ENCODE measurements at places on chromosomes 5 and 9. TPM values are rescaled to one million over a fixed set of nuclear protein-coding genes. Genes with fewer than 3 reads are reported as not detected.

- peak; percentile 83 for DNase-seq
These were observed 49.0 kb upstream of the IRX4 start for GRCh38 chr5:1931604-1932231.

- DNase-seq: no peak
These were observed 37.6 kb downstream of the STC2 start for GRCh38 chr5:173290477-173291131.

DNA sequence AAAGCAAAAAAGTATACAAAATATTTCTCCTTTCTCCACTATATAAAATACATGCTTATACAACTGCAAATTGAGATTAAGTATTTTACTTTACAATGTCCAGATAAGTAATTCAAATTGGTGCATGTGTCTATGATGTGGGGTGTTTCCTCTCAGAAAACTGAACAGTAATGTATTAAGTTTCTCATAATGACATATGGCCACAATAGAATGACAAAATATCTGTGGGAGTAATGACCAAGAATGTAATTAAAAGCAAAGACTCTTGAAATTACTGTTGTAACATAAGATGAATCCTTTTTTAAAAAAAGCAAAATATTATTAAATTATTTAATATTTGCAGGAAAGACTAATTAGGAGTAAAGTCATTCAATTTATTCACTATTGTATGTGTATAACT lies 155.1 kb downstream of the RFX3 start:
- DNase-seq: no peak

DNA sequence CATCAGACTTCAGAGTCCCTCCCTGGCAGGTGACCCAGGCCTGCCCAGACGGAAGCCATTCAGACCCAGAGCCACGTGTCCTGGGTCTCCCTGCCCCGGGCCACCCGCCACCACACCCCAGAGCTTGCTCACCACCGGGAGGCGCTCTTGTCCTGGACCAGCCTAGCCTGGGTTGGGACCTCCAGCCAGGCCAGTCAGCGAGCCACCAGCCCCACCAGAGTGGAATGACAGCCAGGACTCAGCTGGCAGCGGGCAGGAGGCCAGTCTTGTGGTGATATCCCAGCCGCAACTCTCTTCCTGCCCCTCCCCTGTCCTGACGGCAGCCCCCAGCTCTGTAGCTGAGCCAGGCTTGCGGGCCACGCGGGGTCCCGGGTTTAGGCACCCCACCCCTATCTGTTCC lies 1.7 kb upstream of the PTGDS start:
- no peak for DNase-seq

DNA sequence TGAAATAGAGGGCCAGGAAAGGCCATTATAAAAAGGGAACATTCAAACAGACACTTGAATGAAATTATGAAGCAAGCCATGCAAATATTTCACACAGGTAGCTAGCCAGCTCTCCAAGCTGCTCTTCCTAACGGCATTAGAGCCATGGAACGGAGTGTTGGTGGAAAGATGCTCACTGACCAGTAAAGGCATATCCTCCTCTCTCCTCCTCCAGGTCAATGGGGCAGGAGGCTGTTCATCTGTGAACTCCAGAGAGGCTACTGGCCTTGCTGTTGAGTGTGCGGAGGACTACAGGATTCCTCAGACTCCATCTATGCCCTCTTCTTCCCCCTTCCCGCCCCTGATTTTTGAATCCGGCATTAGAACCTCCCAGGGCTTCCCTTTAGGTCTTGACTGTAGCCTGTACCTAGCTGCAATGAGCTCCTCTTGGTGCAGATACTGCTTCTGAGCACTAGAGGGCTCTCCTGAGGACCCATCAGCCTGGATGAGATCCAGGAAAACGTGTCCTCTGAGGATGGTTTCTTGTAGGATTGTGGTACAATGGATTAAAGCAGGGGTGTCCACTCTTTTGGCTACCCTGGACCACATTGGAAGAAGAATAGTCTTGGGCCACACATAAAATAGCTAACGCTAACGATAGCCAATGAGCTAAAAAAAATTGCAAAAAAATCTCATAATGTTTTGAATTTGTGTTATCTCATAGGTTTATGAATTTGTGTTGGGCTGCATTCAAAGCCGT lies 162.2 kb downstream of the SREK1 start:
- peak; percentile 58 for DNase-seq

GRCh38 chr9:114745108-114745848 lies 60.6 kb downstream of the TNFSF15 start:
- DNase-seq: no peak

The IL4 gene
- not detected for total RNA-seq

The IFNA21 gene
- total RNA-seq: not detected

The ERMP1 gene
- total RNA-seq: 33.0 TPM

The MLANA gene
- total RNA-seq: not detected

The GPR21 gene
- 2.0 TPM for total RNA-seq
